Mesothelial cell of epicardium (in vitro differentiated cells): ENCODE measurements at places on chromosomes 1 and 21. TPM values are rescaled to one million over a fixed set of nuclear protein-coding genes. Genes with fewer than 3 reads are reported as not detected.

GRCh38 chr1:75522389-75522788 is 88.5 kb downstream of the SLC44A5 start:
- no peak for DNase-seq

RGS4 gene
- 33.8 to 42.0 TPM (median 39.9 TPM) in 3 replicates for total RNA-seq

C1orf87 gene
- not detected in 3 replicates for total RNA-seq

GRCh38 chr1:193457676-193458075 is 271.3 kb upstream of the B3GALT2 start:
- no peak for DNase-seq

DNA sequence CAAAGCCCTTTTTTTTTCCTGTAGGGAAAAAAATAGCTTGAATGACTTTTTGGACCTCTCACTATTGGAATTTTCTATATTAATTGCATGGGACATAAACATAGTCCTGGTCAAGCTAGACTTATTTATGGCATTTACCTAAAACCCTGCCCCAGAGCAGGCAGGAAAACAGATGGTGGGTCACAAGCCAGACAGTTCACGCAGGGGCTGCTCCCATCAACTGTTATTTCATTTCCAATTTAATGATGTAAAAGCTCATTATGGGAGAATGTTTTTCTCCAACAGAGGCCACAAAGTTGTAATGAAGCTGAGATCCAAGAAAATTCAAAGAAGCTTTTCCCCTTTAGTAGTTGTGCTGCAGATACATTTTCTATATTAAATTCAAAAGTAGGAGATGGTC is 99.2 kb downstream of the SGIP1 start:
- DNase-seq = no peak

DNA sequence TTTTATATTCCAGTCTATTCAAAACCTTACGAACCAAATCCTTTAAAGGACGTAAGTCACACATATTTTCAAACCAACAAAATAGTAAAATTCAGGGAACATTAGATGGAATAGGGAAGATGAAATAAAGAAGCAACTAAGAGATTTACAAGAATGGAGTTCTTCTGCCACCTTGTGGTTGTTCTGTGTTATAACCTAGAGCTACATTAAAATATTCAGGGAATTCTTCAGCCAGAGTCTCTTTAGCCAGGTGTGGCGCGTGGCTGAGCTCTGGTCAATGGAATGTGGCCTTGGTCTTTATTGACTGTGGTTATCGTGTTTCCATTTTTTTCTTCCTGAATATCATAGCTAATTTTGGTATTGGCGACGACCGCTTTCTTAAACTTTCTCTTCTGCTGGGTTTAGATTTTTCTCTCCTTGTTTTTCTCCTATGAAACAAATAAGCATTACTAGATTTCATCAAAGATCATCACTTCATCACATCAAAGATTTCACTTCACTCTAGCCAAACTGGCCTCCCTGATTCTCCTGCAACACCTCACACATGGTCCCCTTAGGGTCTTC is 221.3 kb downstream of the MRPL39 start:
- peak; percentile 40 for DNase-seq

DNA sequence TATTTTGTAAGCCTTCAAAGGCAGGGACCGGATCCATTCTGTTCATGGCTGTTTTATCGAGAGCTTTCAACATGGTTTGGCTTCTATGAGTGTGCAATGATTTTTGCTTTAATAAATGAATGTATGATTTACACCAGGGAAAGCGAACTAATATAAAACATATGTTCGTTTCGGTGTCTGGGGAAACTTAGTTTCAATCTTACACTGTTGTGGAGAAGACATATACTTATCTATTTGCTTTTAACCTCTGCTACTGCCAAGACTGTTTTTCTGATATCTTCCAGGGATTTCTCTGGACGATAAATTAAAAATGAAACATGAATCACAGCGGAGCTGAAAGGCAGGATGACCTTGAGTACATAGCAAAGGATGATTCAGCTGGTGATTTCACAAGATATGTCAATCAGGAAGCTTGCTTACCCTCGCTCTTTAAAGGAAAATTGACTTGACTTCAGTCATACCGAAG is 14.7 kb upstream of the CYYR1 start:
- no peak for DNase-seq

GRCh38 chr21:43775795-43776430 is at the start of gene CSTB:
CSTB (minus strand) TSS chr21:43776308; CDS start chr21:43776269, 39 bp downstream.
- DNase-seq = peak; percentile 69

DNA sequence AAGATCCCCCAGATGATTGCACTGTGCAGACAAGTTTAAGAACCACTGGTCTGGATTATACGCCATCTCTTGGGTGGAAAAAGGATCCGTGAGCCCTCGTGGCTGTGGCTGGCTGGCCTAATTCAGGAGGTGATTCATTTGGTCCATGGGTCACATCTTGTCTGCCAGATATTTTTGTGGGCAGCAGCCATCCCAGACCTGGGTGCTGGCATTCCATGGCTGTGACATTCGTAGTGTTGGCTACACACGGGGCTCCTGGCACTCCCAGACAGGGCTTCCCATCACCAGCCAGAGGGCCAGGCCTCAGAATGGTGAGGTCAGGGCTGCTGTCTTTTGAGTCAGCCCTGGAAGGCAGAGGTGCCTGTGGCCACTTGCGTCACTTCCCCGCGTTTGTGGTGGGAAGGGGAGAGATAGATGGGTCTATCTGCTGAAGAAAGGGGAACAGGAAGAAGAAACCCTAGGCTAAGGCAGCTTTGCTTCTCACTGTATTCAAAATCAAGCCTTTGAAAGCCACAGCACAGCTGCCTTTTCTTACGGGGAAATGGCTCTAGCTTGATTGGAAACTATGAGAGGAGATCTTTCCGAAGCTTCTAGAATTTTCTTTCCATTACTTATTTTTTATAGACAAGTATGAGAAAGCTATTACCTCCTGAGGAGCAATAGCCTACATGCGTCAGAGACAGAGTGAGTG is 32.4 kb downstream of the EIF2D start:
- DNase-seq = no peak

GRCh38 chr1:59952065-59952464 is 25.5 kb upstream of the CYP2J2 start:
- DNase-seq = no peak

DNA sequence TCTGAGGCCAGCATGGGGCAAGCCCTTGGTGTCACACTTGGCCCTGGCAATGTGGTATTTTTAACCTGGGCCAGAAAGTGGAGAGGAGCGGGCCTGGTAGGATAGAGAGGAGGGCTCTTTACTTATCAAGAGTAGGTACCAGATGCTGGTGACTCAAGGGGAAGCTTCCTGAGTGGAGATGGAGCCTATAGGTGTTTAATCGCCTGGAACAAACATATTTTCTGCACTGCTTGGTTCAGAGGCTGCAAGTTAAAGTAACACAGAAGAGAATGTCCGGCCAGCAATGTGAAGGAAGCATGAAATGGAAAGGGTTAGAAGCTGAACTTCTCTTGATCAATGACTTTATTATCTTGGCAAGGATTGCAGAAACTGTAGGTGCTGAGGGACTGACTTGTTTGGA is 74.3 kb downstream of the DDR2 start:
- DNase-seq = no peak

PLA2G2C gene
- 0.24 to 0.50 TPM (median 0.40 TPM) in 3 replicates for total RNA-seq

DNA sequence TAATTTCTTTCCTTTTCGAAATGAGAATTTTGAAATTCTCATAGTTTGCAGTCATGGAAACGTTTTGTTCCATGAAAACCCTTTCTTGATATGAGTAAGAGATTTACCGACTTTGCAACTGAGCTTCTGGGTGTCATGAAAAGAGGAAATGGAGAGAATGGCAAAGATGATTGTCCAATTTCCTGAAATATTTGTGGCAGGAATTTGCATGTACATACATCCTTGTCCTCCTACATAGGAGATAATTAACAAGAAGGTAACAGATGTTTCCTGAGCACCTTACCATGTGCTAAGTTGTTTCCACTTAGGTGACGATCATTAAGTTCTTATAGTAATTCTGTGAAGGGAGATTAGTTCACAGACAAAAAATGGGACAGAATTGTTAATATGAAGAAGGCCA is 170.7 kb downstream of the NEGR1 start:
- no peak for DNase-seq

GRCh38 chr1:18300376-18300775 is 180.4 kb upstream of the KLHDC7A start:
- DNase-seq = no peak

YTHDF2 gene
- 130 to 144 TPM (median 137 TPM) in 3 replicates for total RNA-seq
